Activated T-cell treated with anti-CD3 and anti-CD28 coated beads for 4 hours (primary cell): ENCODE measurements at places on chromosomes 2 and 18.

DNA sequence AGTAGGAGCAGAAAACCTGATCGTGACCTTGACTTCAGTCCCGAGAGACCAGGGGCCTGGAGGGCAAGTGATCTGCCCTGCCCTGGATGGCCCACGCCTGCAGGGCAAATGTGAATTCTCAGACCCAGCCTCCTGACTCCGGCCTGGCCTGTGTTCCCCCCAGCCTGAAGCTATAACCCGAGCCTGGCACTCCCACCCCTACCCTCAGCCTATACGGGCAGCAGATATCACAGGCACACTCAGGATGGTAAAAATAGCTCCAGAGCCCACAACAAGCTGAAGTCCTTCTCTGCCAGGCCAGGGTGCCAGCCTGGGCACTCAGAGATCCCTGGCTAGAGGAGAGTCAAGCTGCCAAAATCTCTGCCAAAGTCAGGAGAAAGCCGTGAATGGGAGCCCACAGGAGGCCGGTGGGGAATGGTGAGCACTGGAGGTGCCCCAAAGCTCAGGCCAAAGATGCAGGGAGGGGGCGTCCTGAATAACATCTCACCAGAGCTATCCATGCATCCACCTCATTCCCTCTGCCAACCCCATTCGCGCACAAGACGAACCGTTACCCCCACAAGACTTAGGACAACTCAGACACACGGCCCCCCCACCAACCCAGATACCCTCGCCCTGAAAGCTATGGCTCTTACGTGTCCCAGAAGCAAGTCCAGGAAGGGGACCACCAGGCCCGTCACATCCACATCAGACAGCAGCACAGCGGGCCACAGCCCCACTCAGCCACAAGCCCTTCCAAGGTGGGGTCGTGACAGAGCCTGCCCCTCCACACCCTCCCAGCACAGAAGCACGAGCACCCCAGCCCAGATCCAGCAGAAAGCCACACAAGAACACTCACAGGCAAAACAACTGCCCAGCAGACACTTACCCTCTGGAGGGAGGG, 144.9 kb downstream of the TNS1 start:
- no peak for DNase-seq

DNA sequence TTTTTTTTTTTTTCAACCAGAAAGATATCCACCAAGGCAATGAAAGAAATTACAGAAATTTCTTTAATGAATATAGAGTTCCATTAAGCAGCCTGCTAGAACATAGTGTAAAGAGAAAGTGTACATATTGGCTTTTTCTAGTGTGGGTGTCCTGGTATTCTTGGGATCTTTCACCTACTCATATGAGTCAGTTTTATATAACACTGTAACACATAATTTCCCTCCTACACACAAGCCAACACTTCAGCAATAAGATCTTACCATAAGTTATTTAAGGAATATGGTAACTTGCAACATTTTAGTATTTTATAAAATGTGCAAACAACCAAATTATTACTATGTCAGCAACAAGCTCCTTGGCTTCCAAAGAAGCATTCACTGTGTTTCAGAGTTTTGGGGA, 59.9 kb downstream of the ZRANB3 start:
- no peak for DNase-seq

GRCh38 chr2:26178746-26179436, 6.0 kb downstream of the GAREM2 start:
- DNase-seq, result no peak

GRCh38 chr2:119174216-119174992, 15.9 kb upstream of the C1QL2 start:
- peak; percentile 31 for DNase-seq

GRCh38 chr2:210303498-210303897, 11.5 kb downstream of the MYL1 start:
- DNase-seq, result no peak

DNA sequence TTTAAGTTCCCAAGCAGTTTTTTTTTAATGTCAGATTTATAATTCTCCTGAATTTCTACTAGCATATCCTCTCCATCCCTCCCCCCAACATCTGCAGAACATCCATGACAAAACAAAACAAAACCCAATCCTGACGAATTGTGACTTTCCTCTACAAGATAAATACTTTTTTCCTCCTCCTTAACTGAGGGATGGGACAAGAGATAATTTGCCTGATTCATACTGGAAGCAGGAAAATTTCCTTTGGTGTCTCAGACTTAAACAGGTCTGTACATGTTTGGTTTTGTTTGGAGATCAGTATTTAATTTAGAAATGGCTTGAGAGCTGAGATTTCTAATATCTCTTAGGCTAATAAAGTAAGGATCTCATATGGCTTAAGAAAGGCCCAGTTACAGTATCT, 2.2 kb downstream of the CAVIN2 start:
- DNase-seq, result no peak

DNA sequence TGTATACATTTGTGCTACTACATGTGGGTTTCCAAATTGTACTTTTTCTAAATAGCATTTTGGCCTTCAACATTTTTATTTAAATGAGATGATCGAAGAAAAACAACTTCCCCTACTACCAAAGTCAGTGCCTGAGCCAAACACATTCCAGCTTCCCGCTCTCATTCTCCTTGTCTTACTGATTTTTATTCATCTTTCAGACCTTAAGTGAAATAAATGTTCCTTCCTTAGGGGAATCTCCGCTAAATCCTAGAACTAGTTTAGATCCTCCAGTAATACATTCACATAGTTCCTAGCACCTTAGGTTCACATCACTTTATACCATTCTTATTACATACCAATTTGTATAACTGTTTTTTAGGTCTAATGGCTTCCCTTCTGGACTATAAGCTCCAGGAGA, 122.3 kb upstream of the COL3A1 start:
- no peak for DNase-seq

DNA sequence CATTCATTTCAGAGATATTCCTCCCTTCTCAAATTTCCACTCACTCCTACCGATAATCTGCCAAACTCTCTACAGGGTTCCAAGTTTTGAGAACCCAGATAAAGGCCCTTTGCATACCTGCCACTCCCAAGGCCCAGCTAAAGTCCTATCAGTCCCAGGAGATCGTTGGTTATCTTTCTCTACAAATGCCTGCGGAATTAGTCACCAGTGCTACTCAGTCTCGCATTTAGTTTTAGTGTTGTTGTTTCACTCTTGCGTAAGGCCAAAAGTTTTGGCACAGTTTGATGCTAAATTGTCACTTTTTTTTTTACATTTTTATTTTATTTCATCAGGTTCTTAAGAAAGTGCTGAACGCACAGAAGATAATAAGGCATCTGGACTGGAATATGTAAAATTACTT, 29.2 kb upstream of the SETBP1 start:
- no peak for DNase-seq

GRCh38 chr2:212237350-212238095, 301.1 kb downstream of the ERBB4 start:
- DNase-seq, result no peak

DNA sequence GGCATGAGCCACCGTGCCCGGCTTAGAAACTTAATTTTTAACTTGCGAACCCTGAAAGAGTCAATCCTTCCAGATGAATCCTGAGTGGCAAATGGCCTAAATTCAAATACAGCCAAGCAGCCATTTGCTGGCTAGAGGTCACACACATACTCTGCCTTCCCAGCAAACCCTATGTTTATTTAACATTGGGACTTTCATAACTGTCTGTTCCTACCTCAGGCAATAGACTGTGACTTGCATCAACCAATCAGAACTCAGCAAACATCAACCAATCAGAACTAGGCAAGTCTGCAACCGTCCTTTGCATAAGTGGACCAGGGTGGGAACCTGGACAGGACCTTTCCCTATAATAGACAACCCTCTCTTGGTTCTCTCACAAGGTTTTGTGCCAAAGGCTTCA, 127.5 kb downstream of the DTNB start:
- no peak for DNase-seq

DNA sequence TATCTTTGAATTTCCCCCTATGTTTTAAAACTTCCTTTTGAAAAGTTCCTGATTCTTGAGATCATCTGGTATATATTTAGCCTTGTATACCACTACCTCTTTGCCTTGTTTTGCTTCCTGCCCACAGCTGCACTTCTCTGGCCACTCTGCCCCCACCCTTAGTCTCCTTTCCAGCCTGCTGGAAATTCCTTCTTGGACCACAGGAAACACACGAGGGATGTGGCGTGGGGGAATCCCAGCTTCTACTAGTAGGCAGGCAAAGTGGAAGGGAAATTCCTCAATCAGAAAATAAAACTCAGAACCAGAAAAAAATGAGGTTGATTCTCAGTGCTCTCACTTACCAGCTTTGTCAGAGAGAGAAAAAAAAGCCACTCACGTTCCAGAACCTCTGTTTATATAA, 13.4 kb downstream of the IL18RAP start:
- no peak for DNase-seq

GRCh38 chr18:27685807-27686412, 491.0 kb downstream of the CDH2 start:
- DNase-seq, result no peak

DNA sequence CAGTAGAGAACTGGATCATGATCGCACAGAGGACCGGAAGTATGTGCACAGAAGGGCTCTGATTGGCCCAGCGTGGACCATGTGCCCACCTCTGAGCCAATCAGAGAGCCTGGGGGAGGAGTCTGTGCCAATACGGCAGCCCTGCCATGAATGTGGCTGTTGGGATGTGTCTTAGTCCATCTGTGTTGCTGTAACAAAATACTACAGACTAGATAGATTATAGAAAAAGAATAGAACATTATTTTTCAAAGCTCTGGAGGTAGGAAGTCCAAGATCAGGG, 132.0 kb downstream of the NDUFA10 start:
- no peak for DNase-seq

DNA sequence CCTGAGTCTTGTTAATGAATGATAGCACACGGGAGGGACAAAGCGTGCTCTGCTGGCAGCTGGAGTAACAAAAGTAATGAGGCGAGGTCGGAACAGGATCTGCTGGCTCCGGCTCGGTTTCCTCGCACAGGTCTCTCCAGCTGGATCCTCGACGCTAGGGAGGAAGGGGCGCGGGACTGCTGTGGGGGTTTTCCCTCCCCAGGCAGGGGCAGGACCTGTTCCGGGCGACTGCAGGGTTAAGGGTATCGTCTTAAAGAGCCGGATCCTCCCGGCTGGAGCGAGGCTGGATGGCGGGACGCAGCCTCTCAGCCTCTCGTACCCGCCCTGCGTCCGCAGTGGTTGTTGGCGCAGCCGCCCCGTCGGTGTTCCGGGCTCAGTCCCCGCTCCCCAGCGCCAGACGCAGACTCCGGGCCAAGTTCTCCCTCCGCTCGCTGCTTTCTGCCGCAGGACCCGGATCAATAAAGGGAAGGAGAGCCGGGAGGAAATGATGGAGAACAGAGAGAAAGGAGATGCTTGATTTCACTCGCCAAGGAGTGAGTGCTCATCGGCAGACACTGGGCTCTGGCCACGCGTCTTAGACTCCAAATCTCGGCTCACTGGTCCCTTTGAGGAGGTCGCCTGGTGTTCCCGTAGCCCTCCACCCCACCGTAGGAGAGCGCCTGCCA, 1.1 kb upstream of the LIPG start:
- DNase-seq, result no peak

DNA sequence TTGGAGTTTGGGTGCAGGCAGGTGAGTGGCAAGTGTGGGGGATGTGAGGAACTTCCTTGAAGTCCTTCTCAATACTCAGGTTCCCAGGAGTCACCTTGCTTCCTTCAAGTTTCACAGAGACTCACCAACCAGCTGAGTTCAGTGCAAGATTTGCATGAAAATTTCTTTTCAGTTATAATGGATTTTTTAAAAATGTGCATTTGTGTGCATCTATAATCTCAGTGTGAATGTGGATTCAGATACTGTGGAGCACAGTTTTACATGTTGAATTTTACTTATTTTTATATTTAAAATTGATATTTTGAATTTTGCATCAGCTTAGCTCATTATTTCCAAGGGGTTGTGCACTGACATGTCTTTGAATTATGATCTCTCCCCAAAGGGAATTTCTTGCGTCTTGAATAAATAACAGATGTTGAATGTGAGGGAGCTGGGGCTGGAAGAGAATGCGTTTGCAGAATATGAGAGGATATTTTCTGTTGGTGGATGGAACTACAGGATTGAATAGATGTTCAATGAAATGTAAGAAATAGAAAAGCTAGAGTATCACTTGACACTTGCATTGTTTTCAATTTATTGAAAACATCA, 184.3 kb downstream of the RPRM start:
- no peak for DNase-seq

DNA sequence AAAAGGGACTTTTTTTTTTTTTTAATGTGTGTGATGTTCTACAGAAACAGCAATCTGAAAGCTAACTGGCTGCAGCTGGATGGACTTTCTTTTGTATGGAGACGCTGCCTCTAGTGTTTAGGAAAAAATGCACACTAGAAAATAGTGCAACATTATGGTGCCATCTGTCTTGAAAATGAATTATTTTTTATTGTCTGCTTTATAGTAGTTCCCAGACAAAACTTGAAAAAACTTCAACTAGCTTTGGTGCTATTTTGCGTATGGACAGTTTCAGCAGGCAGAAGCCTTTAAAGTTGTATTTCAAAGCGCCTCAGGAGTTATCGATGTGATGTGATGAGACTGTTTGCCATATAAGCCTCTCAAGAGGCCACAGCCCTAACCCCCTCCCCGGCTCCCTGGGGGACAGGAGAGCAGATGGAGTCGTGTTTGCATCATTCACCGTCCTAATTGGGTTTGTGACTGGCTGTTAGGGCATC, 86.9 kb downstream of the LTBP1 start:
- no peak for DNase-seq

- DNase-seq, result no peak
Observed at GRCh38 chr2:185372188-185372587, 366.4 kb upstream of the FSIP2 start.

DNA sequence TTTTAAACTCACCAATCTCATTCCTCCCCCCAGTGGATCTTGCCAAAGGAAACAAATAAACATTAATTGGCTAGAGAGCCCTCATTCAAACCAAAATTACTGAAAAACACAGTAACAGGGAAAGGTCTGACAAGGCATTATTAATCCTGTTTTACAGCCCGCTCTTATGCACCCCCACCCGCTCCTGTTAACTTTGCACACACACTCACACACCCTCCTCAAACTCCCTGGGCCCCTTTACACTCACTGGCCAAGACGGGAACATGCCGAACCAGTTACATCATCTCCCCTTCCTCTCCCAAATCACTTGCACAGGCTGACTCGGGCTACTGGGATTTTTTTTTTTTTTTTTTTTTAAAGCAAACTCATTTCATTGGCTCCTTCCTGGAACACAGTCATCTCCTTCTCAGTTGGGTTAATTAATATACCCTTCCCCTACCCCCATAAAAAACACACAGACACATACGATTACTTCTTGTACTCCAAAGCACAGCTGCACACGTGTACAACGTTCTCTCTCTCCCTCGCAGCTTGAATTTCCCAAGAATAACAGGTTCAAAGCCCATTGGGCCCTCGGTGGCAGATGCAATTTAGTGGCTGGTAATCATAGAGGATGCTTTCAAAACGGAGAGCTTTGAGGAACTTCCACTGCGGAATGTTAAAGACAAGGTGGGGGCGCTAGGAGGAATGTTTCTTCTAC, 31.8 kb downstream of the KLF7 start:
- no peak for DNase-seq

DNA sequence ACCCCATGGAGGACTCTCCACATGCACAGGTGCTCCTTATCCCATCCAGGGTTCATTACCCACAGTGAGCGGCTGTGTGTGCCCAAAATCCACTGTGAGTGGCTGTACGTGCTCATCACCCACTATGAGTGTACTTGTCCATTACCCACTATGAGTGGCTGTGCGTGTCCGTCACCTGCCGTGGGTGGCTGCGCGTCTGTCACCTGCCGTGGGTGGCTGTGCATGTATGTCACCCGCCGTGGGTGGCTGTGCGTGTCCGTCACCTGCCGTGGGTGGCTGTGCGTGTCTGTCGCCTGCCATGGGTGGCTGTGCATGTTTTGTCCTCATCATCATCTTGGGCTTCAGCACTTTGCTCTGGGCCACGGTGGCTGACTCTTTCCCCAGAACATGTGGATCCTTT, 78.6 kb upstream of the FN1 start:
- no peak for DNase-seq

- DNase-seq, result no peak
Observed at GRCh38 chr2:120455390-120455789, 109.5 kb downstream of the INHBB start.
